Kidney (tissue), 22 donors: ENCODE measurements at places on chromosomes 1 and 21.

- DNase-seq, result no peak
These were observed 352.5 kb downstream of the HHAT start for GRCh38 chr1:210681158-210681557.

DNA sequence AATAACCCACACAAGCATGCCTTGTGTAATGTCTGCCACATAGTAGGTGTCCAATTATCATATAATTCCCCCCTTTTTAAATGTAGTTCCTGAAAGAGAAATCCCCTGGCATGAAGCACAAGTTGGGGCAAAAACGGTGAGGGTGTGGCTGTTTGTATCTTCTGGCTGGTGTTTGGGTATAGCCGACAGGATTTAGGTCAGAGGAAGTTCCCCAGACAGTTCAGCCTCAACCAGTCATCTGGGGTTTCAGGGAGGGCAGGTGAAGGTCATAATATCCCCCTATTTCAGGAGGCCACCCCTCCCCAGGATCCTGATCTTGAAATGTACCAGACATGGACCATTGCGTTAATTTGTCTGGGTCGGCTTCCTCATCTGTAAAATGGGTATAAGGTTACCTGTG is 29.1 kb upstream of the JUN start:
- no peak for DNase-seq

GRCh38 chr1:159009287-159009686 is 420 bp upstream of the IFI16 start:
- no peak for DNase-seq

DNA sequence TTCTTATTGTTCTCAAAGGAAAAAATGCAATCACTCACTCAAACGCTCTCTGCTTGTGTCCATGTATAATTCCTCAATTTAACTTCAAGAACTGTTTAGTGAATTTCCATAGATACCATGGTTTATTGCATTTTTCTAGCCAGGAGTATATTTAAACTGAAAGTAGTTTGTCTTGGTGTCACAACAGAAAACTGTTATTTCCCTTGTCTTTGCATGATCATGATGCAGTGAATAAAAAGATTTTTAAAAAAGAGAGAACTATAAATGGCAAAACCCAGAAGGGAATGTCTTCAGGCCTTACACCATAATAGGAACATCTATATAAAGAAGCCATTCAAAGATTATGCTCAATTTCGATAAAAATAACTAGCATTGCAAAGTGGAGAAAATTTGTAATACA is 523.5 kb upstream of the ADGRL4 start:
- DNase-seq, result no peak

DNA sequence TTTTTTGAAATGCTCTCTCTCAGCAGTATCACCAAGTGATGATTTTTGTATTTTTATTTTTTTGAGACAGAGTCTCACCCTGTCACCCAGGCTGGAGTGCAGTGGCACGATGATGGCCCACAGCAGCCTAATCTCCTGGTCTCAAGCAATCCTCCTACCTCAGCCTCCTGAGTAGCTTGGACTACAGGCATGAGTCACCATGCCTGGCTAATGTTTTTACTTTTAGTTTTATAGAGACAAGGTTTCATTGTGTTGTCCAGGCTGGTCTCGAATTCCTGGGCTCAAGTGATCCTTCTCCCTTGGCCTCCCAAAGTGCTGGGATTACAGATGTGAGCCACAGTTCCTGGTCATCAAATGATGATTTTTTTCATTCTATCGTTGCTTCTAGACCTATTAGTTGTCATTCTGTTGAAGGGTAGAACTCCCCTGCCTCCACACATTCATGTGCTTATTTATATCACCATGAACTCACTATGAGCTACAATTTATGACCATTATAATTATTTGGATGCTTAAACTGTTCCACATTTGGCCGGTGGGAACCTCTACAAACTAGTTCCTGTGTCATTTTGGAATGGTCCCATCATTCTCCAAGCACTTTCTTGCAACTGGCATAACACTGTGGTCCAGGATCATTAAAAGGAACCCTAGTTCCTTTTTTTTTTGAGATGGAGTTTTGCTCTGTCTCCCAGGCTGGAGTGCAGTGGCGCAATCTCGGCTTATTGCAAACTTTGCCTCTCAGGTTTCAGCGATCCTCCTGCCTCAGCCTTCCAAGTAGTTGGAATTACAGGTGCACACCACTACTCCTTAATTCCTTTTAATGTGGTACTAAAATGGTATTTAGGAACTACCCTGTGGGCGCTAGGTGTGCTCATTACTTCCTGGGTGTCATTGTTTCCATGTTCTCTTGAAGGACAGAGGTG is 20.2 kb upstream of the TOR3A start:
- no peak for DNase-seq
